Mammary epithelial cell (primary cell): ENCODE measurements at places on chromosomes 7 and 10. TPM values are rescaled to one million over a fixed set of nuclear protein-coding genes. Genes with fewer than 3 reads are reported as not detected.

Gene CPN1
- polyA plus RNA-seq = not detected

Gene PTPN20
- not detected for polyA plus RNA-seq

DNA sequence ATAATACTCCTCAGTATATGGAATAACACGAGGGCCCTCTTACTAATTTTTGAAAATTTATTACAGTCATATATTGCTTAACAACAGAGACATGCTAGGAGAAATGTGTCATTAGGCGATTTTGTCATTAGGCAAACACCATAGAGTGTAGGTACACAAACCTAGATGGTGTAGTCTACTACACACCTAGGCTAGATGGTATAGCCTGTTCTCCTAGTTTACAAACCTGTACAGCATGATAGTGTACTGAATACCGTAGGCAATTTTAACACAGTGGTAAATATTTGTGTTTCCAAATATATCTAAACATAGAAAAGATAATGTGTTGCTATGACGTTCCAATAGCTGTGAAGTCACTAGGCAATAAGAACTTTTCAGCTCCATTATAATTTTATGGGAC is 12.8 kb downstream of the OR2F1 start:
- no peak for DNase-seq

Gene LGI1
- not detected for polyA plus RNA-seq

Gene LIPF
- polyA plus RNA-seq = not detected

- no peak for DNase-seq
Measured at GRCh38 chr10:133335246-133336117, 1.2 kb downstream of the CALY start.

Gene SOSTDC1
- polyA plus RNA-seq = 1.5 TPM

DNA sequence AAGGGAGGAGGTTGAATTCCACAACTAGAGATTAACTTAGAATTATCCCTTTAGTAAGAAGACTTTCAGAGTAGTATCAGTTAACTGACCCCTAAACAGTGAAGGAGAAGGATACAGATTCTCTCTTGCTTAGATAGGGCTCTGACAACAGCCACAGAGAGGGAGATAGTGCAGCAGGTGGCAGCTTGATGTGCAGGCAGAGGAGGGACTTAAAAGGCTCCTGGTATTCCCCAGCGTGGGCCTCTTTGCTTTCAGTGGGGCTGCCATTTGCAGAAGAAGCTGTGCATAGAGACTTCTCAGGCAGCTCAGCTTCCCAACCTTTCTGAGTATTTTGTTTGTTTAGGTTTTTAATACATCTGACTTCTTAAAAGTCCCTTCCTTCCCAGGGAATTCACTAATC is 16.0 kb downstream of the FZD1 start:
- DNase-seq = no peak

DNA sequence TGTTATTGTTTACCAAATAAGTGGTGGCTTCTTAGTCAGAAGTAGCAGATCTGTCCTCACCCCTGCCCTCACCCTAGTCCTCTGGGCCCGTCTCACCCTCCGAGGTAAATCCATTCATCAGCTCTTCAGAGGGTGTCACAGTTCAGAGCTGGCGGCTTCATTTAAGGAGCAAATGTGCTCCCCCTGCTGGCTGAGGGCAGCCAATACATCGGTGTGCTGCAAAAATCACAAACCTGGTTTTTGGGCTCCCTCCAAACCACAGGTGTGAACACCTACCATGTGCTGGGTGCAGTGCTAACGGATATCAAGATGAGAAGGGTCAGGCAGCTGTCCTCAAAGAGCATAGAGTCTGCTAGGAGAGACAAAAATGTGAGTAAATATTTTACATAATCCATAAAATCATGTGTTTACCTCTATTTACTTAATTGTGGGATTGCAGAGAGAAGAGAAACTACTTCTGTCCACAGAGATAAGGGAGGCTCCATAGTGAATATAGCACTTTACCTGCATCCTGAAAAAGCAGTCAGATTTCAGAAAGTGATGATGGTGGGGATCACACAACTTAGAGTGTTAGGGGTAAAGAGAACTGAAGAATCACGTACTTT is 15.5 kb upstream of the CRTAC1 start:
- peak; percentile 53 for DNase-seq

Gene CASP2
- polyA plus RNA-seq = 24.6 TPM

DNA sequence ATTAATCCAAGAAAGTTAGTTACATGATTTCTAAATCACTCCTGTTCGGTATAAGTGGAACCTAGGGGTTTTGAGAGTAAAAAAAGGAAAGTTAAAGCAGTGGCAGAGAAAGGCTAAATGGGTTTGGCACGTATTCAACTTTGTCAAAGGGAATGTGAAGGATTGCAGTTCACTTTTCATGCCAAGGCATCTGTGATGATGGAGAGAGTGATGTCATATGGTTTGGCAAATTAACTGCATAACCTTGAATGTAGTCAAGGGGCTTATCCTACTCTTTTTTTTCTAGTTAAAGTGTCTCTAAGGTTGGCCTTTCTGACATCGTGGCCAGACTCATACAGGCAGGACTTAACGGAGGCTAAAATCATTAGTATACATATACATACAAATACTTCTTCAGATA is 277.8 kb downstream of the EXOC4 start:
- DNase-seq = no peak

GRCh38 chr7:66250711-66251110 is 45.6 kb downstream of the TPST1 start:
- DNase-seq = peak; percentile 99

GRCh38 chr7:4931943-4932342 is 27.0 kb downstream of the MMD2 start:
- peak; percentile 2 for DNase-seq

GRCh38 chr10:13003004-13003403 is 1.5 kb upstream of the CCDC3 start:
- DNase-seq = no peak

DNA sequence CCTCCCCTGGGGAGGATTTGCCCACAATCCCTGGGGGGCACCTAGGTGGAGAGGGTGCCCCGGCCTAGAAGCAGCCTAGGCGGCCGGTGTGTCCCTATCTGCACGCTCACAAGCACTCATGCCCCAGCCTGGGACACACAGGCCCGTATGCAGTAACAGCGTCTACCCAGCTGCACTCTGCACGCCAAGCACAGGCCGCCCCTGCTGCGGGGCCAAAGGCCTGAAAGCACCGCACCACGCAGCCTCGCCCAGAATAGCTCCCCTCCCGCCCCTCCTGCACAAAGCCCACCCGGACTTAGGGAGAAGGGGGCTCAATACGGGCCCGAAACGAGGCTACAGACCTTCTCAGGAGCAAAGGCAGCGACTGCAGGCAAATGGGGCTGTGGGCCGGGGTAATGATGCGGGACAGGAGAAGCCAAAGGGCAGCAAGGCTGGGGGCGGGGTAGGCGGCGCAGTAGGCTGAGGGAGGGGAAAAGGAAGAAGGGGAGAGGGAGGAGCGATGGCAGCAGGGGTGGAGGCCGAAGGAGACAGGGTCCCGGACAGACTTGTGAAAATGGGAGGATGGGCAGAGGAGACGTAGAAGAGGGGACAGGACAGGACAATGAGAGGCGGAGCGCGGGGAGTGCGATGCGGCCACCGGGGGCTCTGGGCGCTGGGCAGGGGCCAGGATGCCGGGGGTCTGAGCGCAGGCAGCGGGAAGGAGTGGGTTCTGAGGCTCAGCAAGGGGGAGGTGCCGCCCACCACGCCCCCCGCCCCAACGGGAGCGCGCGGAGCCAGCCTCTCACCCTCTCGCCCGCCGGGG is 544 bp downstream of the GPRIN2 start:
- DNase-seq = no peak

DNA sequence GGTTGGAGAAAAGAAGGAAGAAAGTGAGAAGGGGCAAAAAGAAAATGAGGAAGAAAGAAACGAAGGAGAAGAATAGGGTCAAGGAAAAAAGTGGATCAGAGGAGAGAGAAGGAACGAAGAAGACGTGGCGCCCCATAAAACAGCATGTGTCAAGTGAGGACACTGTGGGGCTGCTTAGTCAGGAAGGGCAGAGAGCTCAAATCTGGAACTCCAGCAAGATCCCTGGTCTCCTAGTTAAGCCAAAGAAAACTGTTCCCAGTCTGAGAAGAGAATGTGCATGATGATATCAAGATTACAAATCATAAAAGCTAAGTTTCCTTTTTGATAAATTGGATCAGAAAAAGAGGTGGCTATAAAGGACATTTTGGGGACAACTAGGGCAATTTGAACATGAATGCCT is 33.0 kb downstream of the CREB3L2 start:
- DNase-seq = no peak

GRCh38 chr10:132417957-132418441 is 21.0 kb downstream of the PWWP2B start:
- no peak for DNase-seq

Gene AZGP1
- polyA plus RNA-seq = 0.14 TPM

Gene AMPH
- polyA plus RNA-seq = 0.06 TPM

GRCh38 chr7:137694405-137694804 is 152.4 kb downstream of the DGKI start:
- peak; percentile 9 for DNase-seq

Gene SORBS1
- 0.70 TPM for polyA plus RNA-seq

- DNase-seq = no peak
Measured at GRCh38 chr7:131858611-131859010, 302.2 kb upstream of the PODXL start.

GRCh38 chr7:117844678-117845077 is 28.6 kb downstream of the CTTNBP2 start:
- DNase-seq = no peak

Gene FAM25C
- polyA plus RNA-seq = 1.1 TPM

DNA sequence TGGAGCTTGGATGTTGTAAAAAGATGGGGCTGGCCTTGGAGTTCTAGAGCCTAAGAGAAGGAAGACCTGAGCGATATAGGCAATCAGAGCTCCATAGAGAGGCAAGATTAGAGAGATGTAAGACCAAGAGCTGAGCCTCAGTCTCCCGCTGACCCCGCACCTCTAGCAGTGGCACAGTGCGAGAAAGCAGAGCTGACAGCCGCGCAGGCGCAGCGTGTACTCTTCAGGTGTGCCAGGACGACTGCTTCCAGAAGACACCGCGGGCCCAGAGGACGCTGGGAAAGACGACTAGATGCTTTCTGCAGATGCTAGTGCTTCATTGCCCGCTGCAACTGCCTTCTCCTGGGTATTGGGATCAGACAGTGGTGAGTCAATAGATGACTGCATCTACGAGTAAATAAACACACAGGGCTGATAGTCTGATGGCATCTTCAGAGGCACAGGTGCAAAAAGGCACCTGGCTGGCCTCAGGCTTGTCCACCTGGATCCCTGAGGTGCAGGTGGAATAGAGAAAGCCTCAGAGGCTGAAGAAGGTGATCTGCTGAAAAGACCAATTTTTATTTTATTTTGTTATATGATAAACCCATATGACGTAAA is 38.1 kb upstream of the CCDC6 start:
- DNase-seq = no peak
